ENCODE measurements at places on chromosomes 12 and 14. TPM values are rescaled to one million over a fixed set of nuclear protein-coding genes. Genes with fewer than 3 reads are reported as not detected.

The PAWR gene
- 22.5 TPM for total RNA-seq

The MIP gene
- total RNA-seq, result not detected

GRCh38 chr14:53999061-53999488 lies 42.5 kb upstream of the BMP4 start:
- DNase-seq, result peak; percentile 56

- peak; percentile 65 for DNase-seq
Observed at GRCh38 chr12:53223389-53224060, 8.5 kb downstream of the RARG start.

- DNase-seq, result no peak
Observed at GRCh38 chr14:55977392-55978150, 140.6 kb upstream of the PELI2 start.

GRCh38 chr12:26028953-26029735 lies 70.7 kb downstream of the RASSF8 start:
- DNase-seq, result peak; percentile 16

DNA sequence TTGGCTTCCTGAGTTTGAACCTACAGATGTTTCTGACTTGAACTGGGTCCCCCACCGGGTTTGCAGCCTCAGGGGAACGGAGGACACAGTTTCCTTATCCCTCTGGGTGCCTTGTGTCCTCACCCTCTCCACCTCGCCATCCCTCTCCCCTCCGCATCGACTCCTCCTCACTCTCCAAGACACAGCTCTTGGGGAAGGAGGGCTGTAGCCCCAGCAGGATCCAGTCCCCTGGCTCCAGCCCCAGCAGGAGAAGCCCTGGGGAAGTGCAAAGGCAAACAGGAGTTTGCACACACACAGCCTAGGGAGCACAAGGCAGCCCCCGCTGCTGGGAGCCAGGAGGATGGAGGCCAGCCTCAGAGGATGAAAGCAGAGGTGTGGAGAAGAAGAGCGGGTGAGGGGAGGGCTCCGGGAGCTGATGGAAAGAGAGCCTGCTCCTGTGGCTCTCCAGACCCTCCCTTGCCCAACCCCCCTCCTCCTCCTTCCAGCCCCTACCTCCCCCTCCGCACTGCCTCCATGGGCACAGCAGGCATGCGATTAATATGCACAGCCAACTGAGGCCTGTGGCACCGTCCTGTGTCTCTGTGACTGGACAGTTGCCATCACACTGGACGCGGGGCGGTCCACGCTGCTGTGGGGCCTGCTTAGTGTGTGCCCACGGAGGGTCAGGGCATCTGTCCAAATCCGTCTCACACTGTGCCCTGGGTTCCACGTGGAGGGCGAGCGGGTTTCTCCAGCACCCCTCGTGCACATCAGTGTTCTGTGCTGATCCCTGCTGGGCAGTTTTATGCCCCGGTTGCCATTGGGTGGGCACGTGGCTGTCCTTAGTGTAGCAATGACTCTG lies 193.7 kb upstream of the DIO3 start:
- DNase-seq, result no peak

DNA sequence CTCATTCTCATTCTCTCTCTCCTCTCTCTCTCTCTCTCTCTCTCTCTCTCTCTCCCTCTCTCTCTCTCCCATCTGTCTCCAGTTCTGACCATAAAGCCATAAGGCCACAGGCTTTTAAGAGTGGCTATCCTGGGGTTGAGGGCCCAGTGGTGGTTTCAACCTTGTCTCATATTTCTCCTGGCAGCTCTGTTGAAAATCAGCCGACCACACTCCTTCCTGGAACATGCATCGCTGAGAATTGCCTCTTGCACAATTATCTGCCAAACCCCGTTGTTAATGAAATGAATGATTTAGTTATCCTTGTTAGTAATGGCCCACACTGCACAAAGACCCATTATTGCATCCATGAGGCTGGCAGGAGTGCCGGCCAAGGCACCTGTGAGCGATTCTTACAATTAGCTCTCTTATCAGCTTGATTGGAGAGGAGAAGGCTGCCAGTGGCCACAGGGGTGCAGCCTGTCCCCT lies 30.4 kb upstream of the KCNA5 start:
- DNase-seq, result no peak

The CIDEB gene
- total RNA-seq, result 0.20 TPM

GRCh38 chr12:104376650-104377513 lies 73.3 kb downstream of the EID3 start:
- DNase-seq, result no peak

The FKBP11 gene
- total RNA-seq, result 8.6 TPM

The SERPINA9 gene
- not detected for total RNA-seq

DNA sequence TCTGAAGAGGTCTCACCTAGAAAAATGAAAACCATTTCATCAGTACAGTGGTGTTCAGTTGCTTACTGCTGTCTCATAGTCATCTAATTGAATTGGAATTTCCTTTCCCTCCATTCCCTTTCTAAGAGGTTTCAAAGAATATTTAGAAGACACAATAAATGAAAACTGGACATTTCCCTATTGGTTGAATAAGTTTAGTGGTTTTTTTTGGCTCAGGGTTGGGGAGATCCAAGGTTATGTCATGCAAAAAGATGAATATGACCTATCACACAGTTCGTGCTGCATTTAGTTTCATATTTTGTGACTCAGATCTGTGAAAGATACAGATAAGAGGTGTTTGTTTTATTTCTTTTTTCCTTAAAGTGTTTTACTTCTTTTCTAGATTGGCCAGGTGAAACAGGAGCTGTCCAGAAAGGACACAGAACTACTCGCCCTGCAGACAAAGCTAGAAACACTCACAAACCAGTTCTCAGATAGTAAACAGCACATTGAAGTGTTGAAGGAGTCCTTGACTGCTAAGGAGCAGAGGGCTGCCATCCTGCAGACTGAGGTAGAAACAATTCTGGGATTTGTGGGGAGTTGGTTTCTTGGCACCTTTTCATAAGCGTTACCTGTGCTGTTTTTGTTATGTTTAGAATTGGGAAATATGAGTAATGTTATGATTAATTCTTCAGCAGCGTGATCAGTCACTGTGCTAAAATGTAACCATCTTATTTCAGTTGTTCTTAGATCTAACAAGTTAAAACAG lies 124.6 kb downstream of the ERC1 start:
- DNase-seq, result no peak

DNA sequence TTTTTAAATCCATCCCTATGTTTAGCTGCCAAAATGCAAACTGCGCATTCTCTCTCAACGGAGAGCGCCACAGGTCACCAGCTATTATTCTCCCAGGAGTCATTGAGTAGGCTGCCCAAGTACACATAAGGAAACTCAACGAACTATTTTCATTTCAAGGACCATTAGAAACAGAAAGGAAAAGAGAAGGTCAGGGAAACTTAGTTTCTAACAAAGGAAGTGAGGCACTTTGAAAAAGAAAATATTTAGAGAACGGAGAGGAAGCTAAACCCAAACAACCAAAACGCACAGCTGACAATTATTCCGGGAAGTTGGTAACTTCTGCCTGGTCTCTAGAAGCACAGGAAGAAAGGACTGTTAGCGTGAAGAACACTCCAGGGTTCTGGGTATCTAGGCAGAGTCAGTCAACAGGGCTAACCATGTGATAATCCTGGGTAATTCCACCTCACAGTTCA lies 23.5 kb downstream of the GPHB5 start:
- DNase-seq, result no peak
